ENCODE measurements at places on chromosomes 13 and 19. TPM values are rescaled to one million over a fixed set of nuclear protein-coding genes. Genes with fewer than 3 reads are reported as not detected.

- no peak for DNase-seq
These were observed 36.4 kb downstream of the RNF6 start for GRCh38 chr13:26185720-26186117.

GRCh38 chr19:29497241-29497640, 28.6 kb upstream of the VSTM2B start:
- no peak for DNase-seq

- DNase-seq: no peak
These were observed 15.3 kb upstream of the ATP12A start for GRCh38 chr13:24664726-24665409.

The SYCN gene
- not detected for total RNA-seq

The URAD gene
- not detected for total RNA-seq

Data from NCI-H460 (cell line).